ENCODE measurements at places on chromosomes 5 and 9.
A peak's percentile ranks its signal among the peaks of the same experiment; 100 is the strongest.

DNA sequence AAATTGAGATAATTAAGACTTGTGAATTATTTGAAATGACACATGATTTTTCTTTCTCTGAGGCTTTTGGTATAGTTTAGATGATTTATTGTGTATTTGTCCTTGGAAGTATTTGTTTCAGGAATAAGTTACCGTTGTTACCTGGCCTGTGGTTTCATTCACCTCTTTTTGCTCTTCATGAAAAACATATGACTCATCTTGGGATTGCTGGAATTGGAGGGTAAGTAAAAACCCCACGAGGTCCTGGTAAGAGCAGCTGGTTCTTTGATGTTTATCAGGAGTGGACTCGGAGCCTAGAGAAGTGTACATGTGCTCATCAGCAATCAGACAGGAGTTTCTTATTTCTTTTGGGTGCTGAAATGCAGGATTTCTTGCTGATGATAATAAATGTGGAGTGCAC is 275.3 kb downstream of the PSAT1 start:
- no peak for DNase-seq

- no peak for DNase-seq
Measured at GRCh38 chr5:67085616-67086015, 111.0 kb downstream of the CD180 start.

DNA sequence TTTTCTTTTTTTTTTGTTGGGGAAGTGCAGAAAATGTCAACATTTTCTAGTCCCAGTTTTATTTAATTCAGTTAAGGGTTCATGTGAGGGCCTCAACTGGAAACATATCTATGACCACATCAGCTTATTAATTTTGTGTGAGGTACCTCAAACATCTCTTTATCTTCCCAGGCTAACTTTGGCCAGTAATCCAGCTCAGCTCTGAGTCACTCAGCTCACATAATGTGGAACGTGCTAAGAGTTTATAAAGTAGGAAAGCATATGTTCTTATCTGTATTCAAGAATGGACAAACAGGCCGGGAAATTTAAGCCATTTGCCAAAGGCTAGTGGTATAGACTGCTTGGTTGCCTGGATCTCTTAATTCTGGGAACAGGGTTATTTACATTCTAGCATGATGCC is 118.4 kb downstream of the INSYN2B start:
- DNase-seq, result no peak

- DNase-seq, result no peak
Measured at GRCh38 chr5:140591747-140592372, 27.2 kb downstream of the SLC35A4 start.

DNA sequence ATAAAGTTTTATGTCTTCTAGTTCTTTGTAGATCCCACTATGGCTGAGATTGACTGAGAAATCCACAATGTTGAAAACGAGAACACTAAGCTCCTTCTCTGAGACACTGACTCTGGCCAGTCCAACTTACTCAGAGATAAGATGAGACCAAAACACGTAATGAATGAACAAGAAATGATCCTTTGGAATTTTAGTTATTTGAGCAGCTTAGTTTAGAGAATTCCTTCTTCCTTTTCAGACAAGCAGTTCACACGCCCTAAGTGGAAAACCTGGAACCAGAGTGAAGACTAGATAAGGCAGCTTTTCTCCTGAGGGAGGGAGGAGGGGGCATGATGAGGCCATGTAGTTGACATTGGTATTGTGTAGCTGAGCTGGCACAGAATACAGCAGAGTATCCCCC is 139.6 kb downstream of the GABRB2 start:
- no peak for DNase-seq

- DNase-seq, result peak; percentile 30
Measured at GRCh38 chr5:149203921-149204441, 62.7 kb downstream of the ABLIM3 start.

DNA sequence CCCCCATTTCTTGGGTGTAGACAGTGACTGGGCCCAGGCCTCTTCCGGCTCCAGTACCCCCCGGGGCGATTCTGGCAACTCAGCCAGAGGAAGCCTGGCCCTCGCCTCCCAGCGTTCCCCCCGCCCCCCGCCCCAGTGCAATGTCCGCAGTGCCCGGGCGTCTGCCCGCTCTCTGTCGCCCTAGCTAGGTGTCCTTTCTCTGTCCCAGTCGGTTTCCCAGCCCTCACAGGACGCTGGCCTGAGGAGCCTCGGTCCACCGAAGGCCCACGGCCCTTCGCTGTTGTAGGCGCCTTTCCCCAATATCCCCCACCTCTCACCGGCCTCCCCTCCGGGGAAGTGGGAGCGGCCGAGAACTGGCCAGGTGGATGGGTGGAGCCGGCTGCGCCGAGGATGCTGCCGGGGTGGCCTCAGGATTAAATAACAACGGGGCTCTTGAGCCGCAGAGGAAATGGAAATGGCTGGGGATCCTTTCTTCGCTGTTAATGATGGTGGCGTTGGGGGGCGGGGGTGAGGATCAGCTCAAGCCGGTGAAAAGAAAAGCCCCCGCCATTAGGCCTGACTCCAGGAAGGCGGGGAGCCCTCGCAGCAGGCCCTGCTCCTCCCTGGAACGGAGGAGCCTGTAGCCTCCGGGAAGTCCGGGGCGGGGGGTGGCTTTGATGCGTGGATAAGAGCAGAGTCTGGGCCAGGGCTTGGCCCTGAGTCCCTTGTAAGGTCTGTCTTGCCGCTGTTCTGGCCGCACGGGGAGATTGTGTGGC is 1.1 kb upstream of the SPRY4 start:
- no peak for DNase-seq

DNA sequence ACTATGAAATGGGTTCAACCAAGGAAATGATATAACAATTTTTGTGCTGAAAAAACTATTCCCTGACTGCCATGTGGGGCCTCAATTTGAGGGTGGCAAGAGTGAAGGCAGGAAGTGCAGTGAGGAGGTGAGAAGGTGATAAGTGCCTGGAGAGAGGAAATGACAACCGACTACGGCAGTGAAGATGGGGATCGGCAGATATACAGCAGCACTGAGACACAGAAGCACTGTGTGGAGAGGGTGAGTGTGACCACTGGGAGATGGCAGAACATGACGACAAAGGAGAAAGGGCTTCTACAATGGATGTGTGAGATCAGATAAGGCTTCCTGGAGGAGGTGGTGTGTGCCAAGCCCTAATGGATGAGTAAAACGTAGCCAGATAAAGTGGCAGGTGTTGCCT is 271.8 kb downstream of the TRIM32 start:
- no peak for DNase-seq

- DNase-seq, result no peak
Measured at GRCh38 chr5:93417490-93417889, 163.5 kb downstream of the NR2F1-AS1 start.

GRCh38 chr5:149094996-149095395 is 32.1 kb upstream of the SH3TC2 start:
- no peak for DNase-seq

DNA sequence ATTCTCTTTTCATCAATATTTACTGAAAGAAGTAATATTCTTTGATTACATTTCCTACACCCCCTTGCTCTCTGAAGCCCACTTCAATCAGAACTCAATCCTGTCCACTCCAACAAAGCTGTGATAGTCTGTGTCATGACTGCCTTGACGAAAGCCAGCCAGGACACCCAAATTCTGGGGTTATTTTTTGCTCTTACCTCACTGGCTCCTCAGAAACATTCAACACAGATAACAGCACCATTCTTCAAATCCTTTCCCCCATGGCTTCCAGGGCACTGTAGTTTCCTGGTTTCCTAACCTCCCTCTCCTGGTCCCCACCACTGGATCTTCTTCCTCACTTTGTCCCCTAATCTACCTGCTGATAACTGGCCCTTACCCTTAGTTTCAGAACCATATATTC is 106.1 kb upstream of the FER start:
- no peak for DNase-seq

- DNase-seq, result no peak
Measured at GRCh38 chr9:76662476-76663281, 101.6 kb upstream of the PCA3 start.

- no peak for DNase-seq
Measured at GRCh38 chr9:79668956-79669355, 97.2 kb downstream of the TLE4 start.

DNA sequence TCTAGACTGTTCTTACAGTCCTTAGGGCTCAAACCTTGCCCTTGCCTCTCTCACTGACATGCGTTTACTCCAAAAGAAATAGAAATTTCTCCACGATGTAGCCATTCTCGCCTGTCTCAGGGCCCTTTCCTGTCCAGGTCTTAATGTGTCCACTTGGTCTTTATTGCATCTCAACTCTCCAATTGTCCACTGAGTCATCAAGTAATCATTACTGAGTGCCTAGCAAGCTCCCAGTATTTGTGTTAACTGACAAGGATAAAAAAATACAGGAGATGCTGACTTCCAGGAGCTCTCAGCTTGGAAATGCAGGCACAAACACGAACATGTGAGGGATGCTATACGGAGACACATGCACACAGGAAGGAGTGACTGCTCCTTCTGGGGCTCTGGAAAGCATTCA is 147.3 kb downstream of the ARSB start:
- DNase-seq, result no peak

DNA sequence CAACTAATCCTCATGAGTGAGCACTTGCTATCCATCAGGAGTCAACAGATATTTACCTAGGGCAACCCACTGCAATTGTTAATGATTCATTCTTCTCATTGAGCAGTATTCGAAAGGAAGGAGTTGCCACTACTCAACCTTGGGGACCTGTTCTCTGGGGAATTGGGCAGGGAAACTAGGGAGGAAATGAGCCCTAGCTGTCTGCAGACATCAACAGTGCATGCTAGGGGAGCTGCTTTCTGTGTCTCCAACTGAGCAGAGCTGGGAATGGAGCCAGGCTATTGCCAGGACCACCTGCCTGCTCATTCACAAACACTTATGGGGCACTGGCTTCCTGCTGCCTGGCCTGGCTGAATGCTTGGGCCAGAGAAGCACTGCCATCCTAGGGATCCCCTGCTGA is 183.4 kb downstream of the TMEM38B start:
- DNase-seq, result no peak

DNA sequence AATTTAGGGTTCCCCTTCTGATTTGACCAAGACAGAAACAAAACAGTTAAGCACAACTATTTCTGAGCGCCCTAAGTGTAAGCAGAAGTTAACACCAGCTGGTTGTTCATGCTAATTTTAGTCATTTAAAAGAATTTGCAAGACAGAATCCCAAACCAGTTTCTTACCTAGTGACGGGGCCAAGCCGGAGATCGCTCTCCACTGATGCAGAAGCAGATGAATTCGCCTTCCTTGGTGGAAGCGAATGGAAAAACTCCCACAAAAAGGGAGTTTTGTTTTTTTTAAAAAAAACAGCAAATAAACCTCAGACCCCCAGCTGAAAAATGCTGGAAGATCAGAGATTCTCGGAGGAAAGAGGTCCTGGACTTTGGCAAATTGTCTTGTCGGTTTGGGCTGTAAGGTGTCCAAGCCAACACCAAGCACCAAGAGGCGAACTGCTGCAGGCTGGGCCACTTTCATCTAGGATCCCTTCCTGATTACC is 47.4 kb upstream of the GLDC start:
- no peak for DNase-seq

GRCh38 chr5:67490543-67491321 is 294.1 kb upstream of the CD180 start:
- DNase-seq, result no peak

GRCh38 chr9:34552606-34552981 is 29.8 kb upstream of the ENHO start:
- DNase-seq, result no peak

DNA sequence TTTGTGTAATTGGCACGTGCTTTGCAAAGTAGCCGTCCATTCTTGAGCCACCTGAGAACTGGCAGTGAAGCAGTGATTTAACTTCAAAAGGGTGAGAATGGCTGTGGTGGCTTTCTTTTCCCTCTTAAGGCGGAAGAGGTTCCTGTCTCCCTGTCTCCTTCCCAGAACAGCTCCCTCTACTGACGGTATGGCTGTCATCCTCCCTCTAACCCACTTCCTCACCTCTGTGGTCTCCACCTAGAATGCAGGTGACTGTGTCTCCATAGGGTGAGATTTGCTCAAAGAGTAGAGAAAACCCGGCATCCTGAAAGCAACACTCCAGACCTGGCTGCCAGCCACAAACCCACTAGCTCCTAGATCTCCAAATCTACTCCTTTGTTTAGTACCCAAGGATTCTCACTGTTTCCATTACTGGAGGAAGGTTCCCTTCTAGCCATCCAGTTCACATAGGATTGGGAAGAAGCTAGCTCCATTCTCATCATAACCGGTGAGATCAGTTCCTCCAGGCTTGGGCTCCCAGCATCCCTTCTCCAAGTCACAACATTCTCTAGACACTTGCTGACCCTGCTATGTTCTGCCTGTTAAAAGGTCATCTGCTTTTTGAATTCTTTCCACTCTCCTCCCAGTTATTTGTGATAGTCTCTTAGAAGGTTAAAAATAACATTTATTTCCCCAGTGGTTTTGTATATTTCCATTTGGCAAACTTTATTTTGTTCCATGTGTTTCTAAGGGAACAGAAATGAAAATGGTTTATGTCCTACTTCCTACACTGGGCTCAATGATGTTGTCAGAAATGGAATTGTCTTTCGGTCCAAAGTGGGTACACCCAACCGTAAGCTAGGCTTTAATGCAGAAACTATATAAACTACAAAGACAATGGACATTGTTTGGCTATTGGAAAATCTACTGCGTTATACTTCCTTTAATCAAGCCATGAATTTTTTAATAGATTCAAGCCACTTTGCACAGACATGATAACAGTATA is 269.4 kb downstream of the CWC27 start:
- no peak for DNase-seq

GRCh38 chr5:9712506-9712905 is 82.4 kb upstream of the TAS2R1 start:
- DNase-seq, result peak; percentile 29

- no peak for DNase-seq
Measured at GRCh38 chr9:108325406-108325805, 530.4 kb downstream of the ACTL7B start.

DNA sequence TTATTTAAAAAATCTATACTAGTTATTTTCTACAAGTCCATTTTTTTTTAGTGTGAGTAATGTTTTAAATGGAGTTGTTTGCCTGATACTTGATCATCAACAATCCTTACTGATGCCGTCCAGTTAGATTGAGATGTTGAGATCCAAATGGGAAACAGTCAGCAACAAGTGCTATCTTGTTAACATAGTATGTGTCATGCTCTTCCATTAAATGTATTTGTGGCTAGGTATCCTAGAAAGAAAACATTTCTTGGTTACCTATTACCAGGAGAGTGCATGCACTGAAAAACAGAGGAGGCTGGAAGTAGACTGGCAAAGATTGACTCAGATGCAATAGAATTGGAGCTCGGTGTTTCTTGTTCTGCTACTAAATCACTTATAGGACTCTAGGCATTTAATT is 123.4 kb upstream of the MAN2A1 start:
- no peak for DNase-seq

DNA sequence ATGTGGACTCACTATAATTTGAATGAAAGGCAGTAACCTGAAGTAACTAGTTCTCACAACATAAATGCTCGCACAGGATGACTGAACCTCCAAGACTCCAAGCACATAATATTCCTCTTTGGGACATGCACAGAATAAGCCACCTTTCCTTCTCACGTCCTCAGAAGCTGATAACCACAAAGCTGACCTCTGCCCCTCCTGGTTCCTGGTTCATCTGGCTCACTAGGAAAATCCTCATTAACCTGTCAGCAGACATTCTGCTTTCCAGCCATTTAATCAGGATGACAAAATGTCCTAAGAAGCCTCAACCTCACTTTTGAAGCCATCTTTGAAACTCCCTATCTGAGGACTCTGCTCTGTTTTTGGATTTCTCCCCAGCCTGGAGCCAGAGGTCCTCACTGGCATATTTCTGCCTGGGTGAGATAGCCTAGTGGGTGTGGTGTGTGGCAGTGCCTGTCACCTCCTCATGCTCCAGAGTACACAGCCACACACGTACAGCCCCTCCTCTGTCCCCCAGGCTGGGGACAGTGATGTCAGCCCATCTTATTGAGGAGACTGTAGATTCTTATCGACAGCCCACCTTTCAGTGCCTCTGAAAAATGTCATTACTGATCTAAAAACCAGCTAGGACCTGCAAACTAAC is 10.3 kb downstream of the ANKH start:
- no peak for DNase-seq

All from urothelium cell line (cell line).